NCI-H226 (cell line): ENCODE measurements at places on chromosomes 11 and 22.
A peak's percentile ranks its signal among the peaks of the same experiment; 100 is the strongest.

DNA sequence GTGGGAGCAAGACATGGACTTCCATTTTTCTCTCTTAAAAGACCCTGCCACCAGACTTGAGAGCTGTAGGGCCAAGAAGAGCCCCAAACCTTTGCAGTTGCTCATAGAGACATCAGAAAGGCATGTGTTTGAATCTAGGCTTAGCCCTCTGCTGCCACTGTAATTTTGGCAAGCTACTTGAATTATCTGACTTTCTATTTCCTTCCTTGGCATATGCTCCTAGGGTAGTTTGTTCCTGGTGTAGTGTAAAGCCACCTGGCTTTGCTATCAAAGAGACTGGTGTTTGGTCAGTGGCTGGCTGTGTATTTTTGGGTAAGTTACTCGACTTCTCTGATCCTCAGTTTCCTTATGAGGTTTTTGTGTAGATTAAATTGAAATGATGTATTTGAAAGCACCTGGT is 252.1 kb upstream of the CCDC90B start:
- DNase-seq = no peak

DNA sequence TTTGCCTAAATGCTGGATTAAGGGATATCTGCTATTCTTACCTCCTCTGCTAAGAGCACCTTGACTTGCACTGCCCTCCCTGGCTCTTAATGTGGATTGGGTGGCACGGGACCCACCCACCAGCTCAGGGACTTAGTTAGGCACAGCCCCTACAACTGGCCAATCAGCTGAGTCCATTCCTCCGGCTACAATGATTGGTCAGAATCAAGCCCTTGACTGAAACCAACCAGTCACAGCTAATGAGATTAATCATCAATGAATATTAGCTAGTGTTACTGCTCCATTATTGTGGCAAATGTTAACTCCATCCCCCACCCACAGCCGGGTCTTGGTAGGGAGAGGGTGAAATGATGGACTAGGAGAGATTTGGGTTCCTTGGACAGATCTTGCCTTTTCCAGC is 328.0 kb downstream of the MN1 start:
- DNase-seq = peak; percentile 83

- no peak for DNase-seq
These were observed 364.1 kb upstream of the PITPNB start for GRCh38 chr22:28283068-28283654.

DNA sequence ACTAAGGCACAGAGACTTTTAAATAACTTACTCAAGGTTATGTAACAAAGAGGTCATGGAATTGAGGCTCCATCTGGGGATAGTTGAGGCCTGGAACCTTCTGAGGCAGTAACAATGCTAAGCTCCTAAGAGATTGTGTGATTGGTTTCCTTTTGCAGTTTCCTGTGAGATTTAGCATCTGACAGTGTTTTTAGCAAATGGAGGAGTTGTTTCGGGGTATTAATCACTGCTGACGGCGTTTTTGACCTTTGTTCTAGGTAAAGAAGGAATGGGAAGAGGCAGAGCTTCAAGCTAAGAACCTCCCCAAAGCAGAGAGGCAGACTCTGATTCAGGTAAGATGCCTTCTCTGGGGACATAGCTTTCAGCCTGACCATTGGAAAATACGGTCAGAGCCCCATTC is 32.1 kb upstream of the ST14 start:
- no peak for DNase-seq

DNA sequence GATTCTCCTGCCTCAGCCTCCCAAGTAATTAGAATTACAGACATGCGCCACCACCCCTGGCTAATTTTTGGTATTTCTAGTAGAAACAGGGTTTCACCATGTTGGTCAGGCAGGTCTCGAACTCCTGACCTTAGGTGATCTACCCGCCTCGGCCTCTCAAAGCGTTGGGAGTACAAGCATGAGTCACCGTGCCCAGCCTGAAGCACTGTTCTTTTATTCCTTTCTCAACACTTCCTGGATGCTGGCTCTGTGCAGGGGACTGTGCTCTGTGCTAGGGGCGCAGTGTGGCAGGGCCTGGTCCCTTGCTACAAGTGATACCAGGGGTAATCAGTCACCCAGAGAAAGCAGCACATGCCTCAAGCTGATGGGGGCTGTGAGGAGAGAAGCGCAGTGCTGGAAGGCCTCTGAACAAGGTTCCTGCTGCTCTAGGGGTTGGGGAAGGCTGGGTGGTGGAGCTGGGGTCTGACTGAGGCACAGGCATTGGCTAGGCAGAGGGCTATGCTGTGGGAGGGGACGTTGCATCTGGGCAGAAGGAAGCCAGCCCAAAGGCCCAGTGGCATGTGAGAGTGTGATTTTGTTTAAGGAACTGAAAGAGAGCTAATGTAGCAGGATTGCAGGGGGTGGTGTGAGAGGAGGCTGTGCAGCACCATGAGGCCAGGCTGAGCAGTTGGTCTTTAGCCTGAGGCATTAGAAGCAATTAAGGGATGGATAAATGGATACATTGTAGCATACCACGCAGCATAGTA is 42.5 kb downstream of the CABIN1 start:
- DNase-seq = no peak

DNA sequence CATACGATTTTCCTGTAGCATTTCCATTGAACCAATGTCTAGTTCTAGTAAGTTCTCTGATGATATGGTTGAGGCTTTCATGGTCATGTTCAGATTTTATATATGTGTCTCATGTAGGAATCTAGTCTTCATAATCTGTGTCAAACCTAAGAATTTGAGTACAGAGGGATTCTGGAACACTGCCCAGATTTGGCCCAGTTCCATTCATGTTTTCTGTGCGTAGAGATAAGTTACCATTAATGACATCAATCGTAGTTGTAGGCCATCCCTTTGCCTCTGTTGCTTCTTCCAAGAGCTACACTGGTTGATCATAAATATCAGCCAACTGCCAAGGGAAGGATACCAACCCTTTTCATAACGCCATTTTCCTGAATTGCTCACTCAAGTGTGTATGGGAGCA is 23.3 kb downstream of the ST3GAL4 start:
- peak; percentile 33 for DNase-seq

- DNase-seq = no peak
These were observed 174.4 kb downstream of the TENM4 start for GRCh38 chr11:79266396-79266795.
